ENCODE measurements at places on chromosomes 1 and 21.

DNA sequence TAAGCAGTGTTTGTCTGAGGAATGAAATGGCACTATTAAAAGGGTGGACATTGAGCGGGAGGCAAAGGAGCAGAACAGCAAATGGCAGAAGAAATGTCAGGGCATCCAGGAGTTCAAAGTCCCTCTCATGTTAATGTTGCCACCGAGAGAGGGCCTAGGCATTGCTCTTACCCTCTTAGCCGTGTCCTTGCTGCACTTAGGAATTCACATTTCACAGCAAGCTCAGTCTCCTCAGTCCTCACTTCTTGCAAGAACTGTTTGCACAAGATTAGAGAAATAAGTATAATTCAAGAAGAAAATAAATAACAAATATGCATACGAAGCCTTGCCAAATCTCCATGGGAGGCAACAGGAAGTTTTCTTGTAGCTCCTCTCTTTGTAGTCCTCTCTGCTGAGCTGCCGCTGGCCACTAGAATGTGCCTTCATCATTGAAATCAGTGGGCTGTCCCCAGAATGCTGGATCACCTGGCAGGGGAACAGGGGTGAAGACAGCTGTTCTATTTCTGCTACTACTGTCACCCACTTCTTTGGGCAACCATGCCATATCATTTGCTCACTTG, 205.8 kb downstream of the ZNF326 start:
- H3K27me3 ChIP-seq: no peaks in the 10 kb centered on the region
- no peak overlapping the region for H3K27ac ChIP-seq
- H3K4me3 ChIP-seq: no peak overlapping the region
- H3K36me3 ChIP-seq: no peaks in the 10 kb centered on the region
- H3K4me1 ChIP-seq: no peaks in the 10 kb centered on the region

- no peaks in the 10 kb centered on the region for H3K4me1 ChIP-seq
- no peak overlapping the region for H3K27ac ChIP-seq
- no peak overlapping the region for H3K4me3 ChIP-seq
- DNase-seq: no peak
- H3K36me3 ChIP-seq: no peaks in the 10 kb centered on the region
Observed at GRCh38 chr1:152182944-152183361, 23.9 kb upstream of the RPTN start.

- H3K27ac ChIP-seq: no peak overlapping the region
- no peak overlapping the region for H3K4me3 ChIP-seq
- no peaks in the 10 kb centered on the region for H3K27me3 ChIP-seq
- DNase-seq: no peak
Observed at GRCh38 chr21:36858320-36858957, 108.0 kb downstream of the HLCS start.

DNA sequence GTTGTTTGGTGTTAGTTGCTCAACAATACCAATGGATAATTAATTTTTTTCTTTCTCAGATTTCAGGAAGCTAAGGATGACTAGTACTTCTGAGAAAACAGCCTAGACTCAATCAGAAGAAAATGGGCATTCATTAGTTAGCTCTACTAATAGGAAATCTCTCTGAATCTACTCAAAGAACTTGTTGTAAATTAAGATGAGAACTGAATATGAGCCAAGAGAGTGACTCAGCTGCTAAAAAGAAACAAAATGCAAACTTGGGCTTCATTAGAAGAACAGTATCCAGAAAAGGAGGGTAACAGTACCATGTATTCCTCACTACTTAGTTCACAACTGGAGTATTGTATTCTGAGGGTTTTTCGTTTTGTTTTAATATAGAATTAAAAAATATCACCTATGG, 12.5 kb downstream of the FOXJ3 start:
- DNase-seq: no peak
- H3K36me3 ChIP-seq: no peaks in the 10 kb centered on the region
- no peaks in the 10 kb centered on the region for H3K27me3 ChIP-seq
- H3K4me1 ChIP-seq: peaks cover 80% of the 10 kb centered on the region
- H3K4me3 ChIP-seq: no peak overlapping the region

DNA sequence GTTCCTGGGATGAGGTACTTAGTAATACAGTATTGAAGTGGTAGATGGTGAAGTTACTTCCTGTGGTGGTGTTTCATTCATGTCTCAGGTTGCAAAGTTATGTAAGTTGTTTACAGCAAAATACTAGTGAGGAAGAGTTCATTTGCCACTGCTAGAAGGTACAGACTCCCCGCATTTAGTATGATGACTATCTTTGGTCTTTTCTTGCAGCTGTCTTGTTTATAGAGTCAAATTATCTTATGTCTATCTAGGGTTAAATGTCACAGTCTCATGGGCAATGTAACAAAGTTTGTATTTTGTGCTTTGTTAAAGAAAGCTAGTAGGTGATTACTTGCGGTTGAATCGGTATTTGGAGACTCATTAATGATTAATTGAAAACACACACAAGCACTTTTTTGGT, 50.2 kb downstream of the LRRC8D start:
- H3K27ac ChIP-seq: no peak overlapping the region
- H3K4me3 ChIP-seq: no peak overlapping the region
- no peaks in the 10 kb centered on the region for H3K36me3 ChIP-seq
- no peaks in the 10 kb centered on the region for H3K27me3 ChIP-seq
- H3K4me1 ChIP-seq: peaks cover 18% of the 10 kb centered on the region

- peaks cover 6% of the 10 kb centered on the region for H3K4me1 ChIP-seq
- H3K27me3 ChIP-seq: no peaks in the 10 kb centered on the region
- H3K4me3 ChIP-seq: no peak overlapping the region
- no peak for DNase-seq
- H3K36me3 ChIP-seq: no peaks in the 10 kb centered on the region
- H3K27ac ChIP-seq: no peak overlapping the region
Observed at GRCh38 chr21:42509244-42509643, 4.4 kb upstream of the SLC37A1 start.

DNA sequence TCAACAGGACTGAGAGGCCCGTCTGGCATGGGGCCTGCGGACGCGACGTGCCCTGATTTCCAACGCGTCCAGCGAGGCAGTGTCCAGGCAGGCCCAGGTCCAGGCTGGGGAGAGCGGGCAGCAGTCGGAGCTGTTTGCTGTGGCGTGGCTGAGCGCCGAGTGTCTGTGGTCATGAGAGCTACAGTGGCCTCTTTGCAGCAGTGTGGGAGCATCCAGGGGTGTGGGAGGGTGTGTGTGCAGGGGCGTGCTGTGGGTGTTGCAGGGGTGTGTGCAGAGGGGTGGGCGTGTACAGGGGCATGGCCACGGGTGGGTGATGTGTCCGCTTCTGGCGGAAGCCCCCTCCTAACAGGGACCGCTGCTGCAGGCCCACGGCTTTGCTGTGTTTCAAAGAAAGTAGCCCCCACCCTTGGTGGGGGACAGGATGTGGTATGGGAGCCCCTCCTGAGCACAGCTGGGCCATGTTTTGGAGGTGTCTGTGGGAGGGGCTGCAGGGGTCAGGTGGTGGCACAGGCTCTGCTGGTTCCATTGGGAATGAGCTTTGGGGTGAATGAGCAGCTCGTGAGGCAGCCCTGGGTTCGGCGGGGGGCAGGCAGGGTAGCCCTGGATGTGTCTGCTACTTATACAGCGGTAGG, 17.7 kb downstream of the PLCH2 start:
- H3K36me3 ChIP-seq: peaks cover 2% of the 10 kb centered on the region
- no peak overlapping the region for H3K27ac ChIP-seq
- H3K27me3 ChIP-seq: no peaks in the 10 kb centered on the region
- H3K4me3 ChIP-seq: no peak overlapping the region
- peaks cover 15% of the 10 kb centered on the region for H3K4me1 ChIP-seq

GRCh38 chr21:14675774-14676530, 129.8 kb upstream of the SAMSN1 start:
- peak; percentile 66 for DNase-seq
- H3K36me3 ChIP-seq: no peaks in the 10 kb centered on the region
- peak overlapping the region; percentile 64 for H3K27ac ChIP-seq
- H3K27me3 ChIP-seq: no peaks in the 10 kb centered on the region
- peaks cover 43% of the 10 kb centered on the region for H3K4me1 ChIP-seq

DNA sequence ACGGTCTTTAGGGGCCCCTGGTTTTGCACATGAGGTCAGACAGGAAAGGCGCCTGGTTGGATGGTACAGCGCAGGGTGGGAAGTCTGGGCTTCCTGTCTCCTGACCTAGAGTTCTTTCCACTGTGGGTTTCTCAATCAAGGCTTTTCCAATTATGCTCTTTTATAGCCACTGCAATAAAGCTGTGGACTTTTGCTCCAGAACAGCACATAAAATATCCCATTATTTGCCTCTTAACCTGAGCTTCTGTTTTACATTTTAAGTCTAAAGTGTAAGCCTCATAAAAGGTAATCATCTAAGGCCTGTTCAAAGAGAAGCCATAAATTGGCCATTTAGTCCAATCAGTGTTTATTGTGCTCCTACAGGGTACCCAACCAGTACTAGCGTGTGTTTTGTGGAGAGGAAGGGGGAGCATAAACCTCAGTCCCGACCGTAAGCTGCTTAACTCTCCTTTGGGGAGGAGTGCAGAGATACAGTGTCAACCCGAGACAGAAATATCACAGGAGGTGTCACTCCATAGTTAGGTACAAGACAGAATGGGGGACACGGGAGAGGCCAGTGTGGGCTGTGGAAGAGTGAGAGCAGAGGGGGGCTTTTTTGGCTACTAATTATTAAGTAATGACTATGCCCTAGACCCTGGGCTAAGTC, 270.0 kb downstream of the TRABD2B start:
- H3K4me3 ChIP-seq: no peak overlapping the region
- peaks cover 23% of the 10 kb centered on the region for H3K27me3 ChIP-seq
- H3K27ac ChIP-seq: no peak overlapping the region

DNA sequence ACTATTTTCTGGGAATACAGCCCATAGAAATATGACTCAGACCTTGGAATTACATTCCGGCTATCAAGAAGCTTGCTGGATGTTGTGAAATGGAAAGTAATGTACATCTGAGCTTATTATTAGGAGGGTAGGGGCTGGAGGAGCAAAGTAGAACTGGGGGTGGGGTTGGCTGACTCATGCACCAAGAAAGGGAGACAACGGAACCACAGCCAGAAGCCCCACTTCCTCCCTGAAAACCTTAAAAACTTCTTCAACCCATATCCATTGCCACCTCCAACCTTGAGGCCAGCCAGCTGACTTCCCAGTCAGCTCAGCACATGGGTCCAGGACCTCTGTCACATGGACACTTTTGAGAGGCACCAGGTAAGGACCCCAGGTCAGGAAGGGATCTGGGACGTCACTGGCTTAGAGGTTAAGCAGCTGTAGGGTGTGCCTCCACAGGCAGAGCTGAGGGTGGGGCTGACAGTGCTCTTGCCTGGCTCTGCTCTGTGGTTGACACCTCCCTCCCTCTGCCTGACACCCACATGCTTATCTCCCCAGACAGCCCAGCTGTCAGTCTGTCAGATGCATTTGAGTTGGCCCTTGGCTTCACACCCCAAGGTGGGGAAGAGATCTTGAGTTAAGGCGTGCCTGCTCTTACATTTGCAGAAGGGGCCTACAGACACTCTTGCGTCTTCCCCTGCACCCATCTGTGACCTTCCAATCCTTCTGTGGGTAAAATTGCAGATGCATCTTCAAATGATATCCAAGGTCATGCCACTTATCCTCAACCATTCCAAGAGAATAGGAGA, 5.7 kb upstream of the ZNF683 start:
- peak overlapping the region; percentile 75 for H3K27ac ChIP-seq
- H3K36me3 ChIP-seq: no peaks in the 10 kb centered on the region
- no peaks in the 10 kb centered on the region for H3K27me3 ChIP-seq

GRCh38 chr1:110495926-110496600, 22.9 kb downstream of the KCNA10 start:
- no peak overlapping the region for H3K4me3 ChIP-seq
- no peak overlapping the region for H3K27ac ChIP-seq
- no peaks in the 10 kb centered on the region for H3K4me1 ChIP-seq
- H3K27me3 ChIP-seq: no peaks in the 10 kb centered on the region
- DNase-seq: peak; percentile 59
- no peaks in the 10 kb centered on the region for H3K36me3 ChIP-seq

DNA sequence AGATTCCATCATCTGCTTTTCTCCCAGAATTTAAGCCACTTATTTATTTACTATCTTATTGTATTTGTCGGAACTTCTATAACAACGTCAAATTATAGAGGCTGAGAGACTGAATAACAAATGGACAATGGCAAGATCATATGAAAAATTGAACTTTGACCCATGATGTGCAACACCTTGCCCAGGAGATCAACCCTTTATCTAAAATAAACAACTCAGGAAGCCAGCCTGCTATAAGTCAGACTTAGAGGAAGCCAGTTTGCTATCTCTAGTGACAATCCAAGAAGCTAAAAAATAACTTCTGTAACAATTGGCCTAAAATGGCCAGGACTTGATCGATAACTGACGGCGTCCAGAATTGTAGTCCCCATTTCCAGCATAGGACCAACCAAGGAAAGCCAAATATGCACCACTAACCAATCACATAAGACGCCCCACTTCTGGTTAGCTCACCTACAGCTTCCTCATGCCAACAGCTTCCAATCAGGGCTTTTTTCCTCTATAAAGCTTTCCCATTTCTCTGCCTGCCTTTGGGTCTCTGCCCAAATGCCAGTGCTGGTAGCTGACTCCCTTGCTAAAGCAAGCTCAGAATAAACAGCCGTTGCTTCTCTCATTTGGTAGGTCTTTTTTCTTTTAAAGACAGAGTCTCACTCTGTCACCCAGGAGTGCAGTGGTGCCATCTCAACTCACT, 28.5 kb downstream of the ANP32E start:
- no peak for DNase-seq
- no peaks in the 10 kb centered on the region for H3K4me1 ChIP-seq
- no peaks in the 10 kb centered on the region for H3K27me3 ChIP-seq
- no peaks in the 10 kb centered on the region for H3K36me3 ChIP-seq
- no peak overlapping the region for H3K27ac ChIP-seq

- no peaks in the 10 kb centered on the region for H3K36me3 ChIP-seq
- H3K27ac ChIP-seq: no peak overlapping the region
- H3K4me3 ChIP-seq: no peak overlapping the region
- DNase-seq: no peak
- H3K4me1 ChIP-seq: no peaks in the 10 kb centered on the region
Observed at GRCh38 chr1:204659056-204659455, 26.5 kb downstream of the LRRN2 start.

DNA sequence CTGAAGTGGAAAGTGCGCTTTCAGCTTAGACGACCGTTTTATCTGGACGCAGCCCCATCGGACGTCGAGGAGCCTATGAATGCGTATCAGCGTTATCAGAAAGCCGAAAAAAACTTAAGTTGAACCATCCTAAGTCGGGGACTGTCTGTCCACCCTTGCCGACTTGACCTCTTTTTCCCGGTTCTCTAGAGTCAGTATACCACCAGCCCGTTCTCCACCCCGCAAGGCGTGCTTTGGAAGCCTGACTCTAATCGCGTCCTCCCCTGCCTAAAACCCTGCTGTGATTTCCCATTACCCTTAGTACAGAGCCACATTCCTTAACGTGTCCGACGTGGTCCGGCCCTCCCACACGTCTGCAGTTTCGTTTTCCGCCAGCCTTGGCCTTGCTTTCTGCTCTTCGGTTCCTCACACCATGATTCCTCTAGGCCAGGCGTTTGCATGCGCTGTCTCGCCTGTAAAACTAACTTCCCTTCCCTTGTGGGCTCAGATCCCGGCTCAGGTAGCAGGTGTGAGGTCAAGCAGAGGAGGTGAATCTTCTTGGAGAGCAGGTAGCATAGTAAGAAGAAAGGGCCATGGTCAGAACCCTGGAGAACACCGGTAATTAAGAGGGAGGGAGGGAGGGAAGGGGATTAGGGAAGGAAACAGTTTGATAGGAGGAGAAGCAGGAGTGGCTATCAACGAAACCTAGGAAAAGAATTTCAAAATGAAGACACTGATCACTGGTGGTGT, 865 bp downstream of the ADPRS start:
- peak overlapping the region; percentile 55 for H3K4me3 ChIP-seq
- DNase-seq: no peak
- H3K4me1 ChIP-seq: peaks cover 19% of the 10 kb centered on the region
- H3K27me3 ChIP-seq: no peaks in the 10 kb centered on the region
